ENCODE measurements at places on chromosomes 7 and 10.

DNA sequence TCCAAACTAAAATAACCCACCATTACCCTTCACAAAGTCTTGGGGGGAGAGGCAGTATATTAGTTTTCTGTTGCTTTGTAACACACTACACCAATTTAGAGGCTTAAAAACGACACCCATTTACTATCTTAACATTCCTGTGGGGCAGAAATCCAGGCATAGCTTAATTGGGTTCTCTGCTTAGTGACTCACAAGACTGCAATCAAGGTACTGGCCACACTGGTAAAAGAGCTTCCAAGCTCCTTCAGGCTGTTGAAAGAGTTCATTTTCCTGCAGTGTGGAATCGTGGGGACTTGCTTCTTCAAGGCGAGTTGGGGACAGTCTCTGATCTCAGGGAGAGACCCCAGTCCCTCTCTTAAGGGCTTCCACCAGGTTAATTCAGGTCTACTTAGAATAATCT, 139.1 kb downstream of the XPNPEP1 start:
- DNase-seq = peak; percentile 35

- no peak for DNase-seq
Observed at GRCh38 chr7:21942955-21943354, 2.7 kb downstream of the CDCA7L start.

GRCh38 chr7:106072715-106073091, 39.4 kb downstream of the SYPL1 start:
- no peak for DNase-seq

GRCh38 chr7:151314401-151314800, 27.2 kb upstream of the NUB1 start:
- DNase-seq = no peak

GRCh38 chr7:140333223-140333622, 65.1 kb downstream of the SLC37A3 start:
- no peak for DNase-seq

- no peak for DNase-seq
Observed at GRCh38 chr7:3649678-3650440, 348.8 kb downstream of the SDK1 start.

DNA sequence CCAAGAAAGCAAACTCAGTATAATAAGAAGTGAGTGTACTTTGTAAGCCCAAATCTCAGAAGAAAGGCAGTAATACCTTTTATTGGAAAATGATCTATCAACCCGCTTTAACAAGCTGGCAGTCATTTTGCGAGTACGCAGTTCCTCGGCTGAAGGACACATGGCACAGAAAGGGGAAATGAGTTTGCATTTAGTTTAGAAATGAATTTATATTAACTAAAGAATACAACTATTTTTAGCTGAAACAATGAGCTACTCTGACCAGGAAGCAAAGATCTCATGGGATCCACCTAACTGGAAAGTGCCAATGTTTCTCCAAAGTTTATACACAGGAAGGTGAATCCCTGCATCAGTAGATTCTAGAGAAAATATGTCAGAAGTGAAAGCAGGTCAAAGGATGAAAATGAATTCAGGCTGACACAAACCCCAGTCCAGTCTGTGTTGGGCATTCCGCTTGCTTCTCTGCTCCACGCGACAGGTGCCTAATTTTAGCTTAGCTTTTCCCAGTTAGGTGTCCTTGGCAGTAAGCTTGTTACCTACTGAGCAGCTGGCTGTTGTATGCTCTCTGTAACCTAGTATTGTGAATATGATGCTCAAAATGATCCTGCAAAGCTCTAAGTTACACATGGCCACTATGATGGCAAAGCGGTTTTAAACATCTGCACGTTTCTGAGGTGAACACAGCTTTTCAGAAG, 112.8 kb downstream of the LARP4B start:
- no peak for DNase-seq

- no peak for DNase-seq
Observed at GRCh38 chr7:233249-234035, 41.1 kb downstream of the FAM20C start.

GRCh38 chr10:12914111-12914510, 87.4 kb downstream of the CCDC3 start:
- no peak for DNase-seq

- DNase-seq = no peak
Observed at GRCh38 chr10:49274886-49275285, 24.1 kb upstream of the C10orf71 start.

DNA sequence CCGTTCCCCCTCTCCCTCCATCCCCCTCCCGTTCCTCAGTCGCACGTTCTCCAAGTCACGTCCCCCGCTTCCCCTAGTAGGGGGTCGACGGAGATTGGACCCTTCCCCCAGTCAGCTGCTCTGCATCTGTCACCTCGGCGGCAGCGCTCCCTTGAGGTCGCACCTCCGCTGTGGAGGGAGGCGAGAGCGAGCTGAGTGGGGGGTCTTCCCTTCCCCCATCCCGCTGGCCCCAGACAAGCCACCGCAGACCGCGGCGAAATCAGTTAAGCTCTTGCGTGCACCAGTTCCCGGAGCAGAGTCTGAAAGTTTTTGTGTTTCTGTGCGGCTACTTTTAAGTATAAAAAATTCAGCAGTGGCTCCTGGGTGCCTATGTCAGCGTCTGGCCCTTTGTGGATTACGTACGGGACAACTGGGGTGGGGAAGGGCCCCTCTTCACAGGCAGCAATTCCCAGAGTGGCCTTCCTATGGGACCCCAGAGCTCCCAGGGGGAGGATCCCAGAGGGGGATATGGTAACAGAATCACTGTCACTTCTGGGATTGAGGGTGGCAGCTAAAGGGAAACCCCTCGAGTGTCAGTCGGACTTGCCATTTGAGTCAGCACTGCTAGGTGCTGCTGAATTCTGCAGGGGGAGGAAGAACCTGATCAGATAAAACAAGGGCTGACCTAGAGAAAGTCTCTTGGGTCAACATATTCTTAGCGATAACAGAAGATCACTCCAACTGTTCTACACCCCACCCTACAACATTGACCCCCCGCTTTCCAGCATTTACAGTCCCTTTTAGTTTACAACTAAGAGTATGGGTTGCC, 12.5 kb upstream of the DDIT4 start:
- no peak for DNase-seq

GRCh38 chr7:25240340-25240739, 12.1 kb upstream of the NPVF start:
- DNase-seq = no peak

DNA sequence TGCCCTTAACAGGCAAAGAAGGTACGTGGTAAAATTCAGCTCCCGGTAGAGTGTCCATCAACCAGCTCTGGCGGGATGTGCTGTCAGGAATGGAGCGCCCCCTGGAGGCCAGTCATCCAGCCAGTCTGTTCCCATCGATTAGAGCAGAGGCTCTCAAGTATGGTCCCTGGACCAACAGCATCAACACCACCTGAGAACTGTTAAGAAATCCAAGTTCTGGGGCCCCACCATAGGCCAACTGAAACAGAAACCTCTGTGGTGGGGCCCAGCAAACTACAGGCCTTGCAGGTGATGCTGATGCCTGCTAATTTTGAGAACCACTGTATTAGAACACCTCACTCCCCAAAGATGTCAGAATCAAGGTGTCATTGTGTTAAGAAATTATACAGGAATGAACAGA, 109.2 kb downstream of the DPY19L1 start:
- DNase-seq = peak; percentile 26

DNA sequence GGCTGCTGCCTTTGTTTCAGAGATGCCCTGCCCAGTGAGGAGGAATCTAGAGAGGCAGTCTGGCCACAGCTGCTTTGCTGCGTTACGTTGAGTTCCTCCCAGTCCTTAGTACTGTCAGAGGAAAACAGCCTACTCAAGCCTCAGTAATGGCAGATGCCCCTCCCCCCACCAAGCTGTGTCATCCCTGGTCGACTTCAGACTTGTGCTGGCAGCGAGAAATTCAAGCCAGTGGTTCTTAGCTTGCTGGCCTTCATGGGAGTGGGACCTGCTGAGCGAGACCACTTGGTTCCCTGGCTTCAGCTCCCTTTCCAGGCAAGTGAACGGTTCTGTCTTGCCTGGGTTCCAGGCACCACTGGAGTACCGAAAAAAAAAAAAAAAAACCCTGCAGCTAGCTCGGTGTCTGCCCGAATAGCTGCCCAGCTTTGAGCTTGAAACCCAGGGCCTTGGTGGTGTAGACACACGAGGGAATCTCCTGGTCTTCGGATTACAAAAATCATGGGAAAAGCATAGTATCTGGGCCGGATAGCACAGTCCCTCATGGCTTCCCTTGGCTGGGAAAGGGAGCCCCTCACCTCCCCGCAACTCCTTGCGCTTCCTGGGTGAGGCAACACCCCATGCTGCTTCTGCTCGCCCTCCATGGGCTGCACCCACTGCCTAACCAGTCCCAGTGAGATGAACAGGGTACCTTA, 9.1 kb downstream of the SDHAF3 start:
- DNase-seq = peak; percentile 28

- peak; percentile 44 for DNase-seq
Observed at GRCh38 chr7:85023066-85023712, 163.7 kb downstream of the SEMA3D start.

All from fibroblast of skin of abdomen (primary cell).